Iris pigment epithelial cell (primary cell): ENCODE measurements at places on chromosomes 6 and 20.

DNA sequence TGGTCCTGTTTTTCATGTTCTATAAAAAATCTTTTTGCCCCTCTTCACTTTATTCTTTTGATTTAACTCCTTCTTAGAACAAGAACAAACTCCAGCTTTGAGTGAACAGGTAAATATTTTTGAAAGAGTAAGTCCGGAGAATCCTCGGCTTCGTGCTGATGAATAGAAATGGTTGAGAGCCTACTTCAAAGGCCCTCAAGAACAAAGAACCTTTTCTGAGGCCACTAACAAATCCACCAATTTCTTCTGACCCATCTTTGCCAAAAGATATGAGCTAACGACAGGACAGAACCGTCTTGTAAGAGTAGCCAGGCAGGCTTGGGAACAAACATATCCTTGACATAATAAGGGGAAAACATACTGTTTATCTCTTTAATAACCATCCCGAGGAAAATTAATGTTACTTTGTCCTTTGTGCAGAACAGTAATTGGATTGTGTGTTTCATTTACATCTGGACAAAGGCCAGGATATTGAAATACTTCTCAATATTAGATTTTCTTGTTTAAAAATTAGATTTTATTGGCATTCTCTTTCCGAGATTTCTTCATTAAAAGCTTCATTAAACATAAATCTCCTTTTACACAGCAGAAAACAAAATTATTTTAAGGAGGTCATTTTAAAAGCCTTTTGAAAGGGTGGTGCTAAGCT, 52.9 kb downstream of the NOX3 start:
- DNase-seq, result no peak

GRCh38 chr6:167906899-167907298, 80.2 kb downstream of the AFDN start:
- peak; percentile 27 for DNase-seq

DNA sequence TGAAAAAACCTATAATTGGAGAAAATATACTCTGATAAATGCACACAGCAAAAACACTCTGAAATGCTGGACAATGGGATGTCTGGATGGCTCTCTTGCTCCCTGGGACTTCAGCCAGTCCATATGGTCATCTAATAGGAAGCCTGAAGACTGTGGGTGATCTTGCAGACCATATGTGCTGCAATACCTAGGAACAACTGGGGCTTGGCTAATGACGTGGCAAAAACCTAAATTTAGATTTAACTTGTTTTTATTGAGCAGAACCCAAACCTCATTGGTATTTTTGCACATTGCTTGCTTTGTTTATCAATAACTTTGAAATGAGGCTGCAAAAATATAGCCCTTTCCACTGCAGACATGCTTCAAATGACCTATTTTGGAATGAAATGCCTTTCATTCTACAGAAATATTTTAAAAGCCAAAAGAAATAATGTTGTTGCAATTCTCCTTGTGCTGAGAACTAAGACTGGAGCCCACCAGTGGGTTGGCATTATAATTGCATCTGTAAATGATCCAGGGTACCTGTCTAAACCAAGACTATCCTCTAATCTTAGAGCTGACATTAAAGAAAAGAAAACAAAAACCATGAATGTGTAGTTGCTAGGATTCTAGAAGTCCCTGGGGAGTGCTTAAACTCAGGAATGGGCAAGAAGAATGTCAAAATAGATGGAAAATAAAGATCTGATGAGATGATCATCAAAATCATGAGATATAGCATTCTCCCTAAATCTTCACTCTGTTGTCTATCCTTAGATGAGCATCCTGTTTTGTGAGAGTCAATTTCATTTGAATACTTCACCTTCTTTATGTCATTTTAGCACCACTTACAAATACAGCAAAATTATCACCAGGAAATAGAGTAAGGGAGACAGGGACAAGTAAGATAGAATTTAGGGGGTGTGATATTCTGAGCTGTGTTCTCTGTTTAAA, 152.1 kb upstream of the RIMS1 start:
- no peak for DNase-seq

- DNase-seq, result no peak
These were observed at the start of gene BHLHE23 for GRCh38 chr20:63006540-63007359. Gene BHLHE23 (minus strand): TSS chr20:63006964. CDS start chr20:63006774, 190 bp downstream.

DNA sequence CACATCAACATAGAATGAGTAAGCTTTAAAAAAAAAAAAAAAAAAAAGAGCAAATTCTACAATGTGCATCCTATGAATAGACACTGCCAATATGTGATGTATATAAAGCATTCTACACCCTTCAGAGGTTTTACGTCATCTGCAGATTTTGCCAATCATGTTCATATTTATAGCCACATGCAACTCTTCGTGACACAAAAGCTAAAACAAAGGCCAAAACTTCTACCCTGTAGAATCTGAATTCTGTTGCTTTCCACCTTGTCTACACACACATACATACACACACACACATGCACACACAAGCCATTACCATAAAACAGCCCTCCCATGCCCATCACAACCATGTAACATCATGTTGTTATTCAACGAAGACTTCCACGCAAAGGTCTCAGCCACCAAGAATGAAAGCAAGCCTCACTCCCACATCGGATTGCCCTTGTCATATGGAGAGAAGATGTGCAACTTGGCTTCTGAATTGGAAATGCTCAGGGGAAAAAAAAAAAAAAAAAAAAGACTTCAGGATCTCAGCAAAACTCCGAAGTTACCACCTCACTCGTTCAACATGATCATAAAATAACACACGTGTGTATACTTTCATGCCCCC, 479.4 kb upstream of the JARID2 start:
- no peak for DNase-seq

GRCh38 chr20:63091901-63092659, 85.3 kb upstream of the BHLHE23 start:
- no peak for DNase-seq

DNA sequence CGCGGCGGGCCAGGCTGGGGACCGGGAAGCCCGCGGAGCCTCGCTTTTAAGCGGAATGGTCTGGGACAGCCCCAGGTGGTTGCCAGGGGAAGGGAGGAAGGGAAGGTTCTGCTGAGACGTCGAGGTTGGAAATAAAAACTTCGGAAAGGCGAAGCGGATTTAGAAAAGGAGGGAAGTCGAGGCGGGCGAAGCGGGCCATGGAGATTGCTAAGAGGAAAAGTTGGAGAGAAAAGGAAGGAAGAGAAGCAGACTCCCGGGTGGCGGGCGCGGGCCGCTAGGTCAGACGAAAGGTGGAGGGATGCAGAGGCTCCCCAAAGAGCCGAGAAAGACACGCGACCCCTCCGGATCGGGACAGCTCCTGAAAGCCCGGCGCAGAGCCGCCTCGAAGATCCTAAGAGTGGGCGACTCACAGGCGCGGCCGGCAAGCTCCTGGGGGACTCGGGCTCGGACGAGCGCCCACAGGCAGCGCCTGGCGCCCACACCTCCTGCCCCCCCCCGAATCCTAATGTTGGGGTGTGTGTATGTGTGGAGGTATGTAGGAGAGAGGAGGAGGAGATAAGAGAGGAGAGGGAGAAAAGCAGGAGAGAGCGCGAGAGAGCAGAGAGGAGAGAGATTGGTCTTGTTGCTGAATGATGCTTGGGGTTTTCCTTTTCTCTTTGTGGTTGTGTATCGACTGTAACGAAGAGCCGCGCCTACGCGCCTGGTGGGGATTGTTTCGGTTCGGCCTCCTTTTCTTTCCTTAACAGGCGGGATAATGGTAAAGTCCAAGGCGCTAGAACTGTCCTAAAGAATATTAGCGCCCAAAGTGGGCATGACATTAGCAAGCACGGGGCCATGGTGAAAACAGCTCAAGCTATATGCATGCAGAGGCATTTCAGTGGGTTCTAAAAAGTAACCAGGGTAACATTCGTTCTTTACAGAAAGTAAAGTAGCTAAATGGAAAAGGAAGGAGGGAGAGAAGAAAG, 1.5 kb downstream of the TFAP2B start:
- DNase-seq, result peak; percentile 71

DNA sequence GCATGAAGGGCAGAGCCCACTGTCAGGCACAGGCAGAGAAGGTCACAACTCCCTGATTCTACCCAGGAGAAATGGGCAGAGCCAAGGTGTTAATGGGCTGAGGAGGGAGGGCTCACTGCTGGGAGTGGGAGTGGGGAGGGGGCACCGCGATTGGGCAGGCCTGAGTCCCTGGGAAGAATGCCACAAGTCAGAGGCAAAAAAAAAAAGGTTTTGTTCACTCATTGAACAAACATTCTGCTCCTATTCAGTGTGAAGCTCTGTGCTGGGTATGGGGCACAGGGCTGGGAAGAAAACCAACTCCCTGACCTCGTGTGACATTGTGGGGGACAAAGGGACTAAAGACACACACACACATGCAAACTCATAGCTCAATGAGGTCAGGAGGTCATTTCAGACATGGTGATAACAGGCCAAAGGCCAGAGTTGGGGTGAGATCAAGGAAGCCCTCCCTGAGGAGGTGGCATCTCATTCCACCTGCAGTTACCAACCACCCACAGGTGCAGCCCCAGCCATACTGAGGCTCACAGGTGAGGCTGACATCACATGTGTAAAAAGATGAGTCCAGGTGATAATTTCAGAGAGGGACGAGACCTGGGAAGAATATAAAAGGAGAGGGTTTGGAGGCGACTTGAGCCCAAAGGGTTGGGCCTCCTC, 3.2 kb upstream of the PMEPA1 start:
- no peak for DNase-seq

DNA sequence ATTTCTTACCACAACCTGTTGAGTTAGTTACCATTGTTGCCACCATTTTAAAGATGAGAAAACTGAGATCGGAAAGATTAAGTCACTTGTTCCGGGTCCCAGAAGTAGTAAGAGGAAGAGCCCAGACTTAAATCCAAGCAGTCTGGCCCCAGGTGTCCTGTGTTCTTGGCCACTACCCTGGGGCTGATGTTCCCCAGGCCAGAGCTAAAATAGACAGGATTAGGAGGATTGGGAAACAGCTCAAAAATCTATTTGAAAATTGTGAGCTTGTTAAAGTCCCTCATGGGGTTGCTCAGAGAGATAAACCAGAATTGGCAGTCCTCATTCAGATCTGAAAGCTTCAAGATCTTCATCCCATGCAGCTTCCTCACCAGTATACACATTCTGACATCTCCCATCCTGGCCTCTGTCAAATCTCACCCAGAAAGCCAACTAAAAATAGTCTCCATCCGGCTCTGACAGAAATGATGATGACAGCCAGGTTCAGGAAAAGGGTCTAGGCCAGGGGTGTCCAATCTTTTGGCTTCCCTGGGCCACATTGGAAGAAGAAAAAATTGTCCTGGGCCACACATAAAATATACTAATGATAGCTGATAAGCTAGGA, 62.0 kb downstream of the GFOD1 start:
- DNase-seq, result no peak

- peak; percentile 87 for DNase-seq
These were observed 118.7 kb downstream of the HFE start for GRCh38 chr6:26205625-26206574.

GRCh38 chr6:29071831-29072723, 15.0 kb downstream of the OR2B3 start:
- DNase-seq, result peak; percentile 41

DNA sequence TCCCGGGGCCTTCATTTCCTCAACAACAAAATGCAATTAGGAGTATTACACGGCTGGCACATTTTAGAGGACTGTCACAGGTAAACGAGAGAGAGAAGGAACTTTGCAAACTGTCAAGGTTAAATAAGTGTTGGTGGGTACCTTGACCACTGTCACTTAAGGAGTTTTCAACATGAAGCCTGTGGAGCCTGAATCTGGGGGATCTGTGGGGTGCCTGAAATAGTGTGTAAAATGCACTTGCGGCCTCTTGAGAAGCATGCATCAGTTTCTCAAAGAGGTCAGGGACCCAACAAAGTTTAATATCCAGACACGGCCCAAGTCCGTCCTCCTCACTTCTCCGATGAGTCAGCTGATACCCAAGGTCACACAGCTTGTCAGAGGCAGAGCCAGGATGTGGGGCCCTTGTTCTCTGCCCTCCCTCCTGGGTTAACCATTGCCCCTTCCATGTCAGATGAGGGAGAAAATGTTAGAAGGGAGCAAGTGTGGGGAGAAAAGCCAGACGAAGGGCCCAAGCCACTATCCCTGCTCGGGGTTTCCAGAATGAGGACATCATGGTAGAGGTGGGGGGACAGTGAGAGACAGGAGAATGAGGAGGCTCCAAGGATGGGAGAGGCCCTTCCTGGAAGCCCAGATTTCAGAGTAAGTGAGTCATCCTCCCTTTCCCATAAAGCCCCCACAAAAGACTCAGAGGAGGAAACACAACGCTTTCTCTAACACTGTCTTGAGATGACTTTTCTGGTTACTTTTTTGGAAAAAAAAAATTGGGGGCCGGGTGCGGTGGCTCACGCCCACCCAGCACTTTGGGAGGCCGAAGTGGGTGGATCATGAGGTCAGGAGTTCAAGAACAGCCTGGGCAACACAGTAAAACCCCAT, 42.2 kb downstream of the C6orf132 start:
- peak; percentile 81 for DNase-seq

- DNase-seq, result no peak
These were observed 96.1 kb upstream of the ARMC2 start for GRCh38 chr6:108751851-108752732.

- DNase-seq, result no peak
These were observed 7.7 kb upstream of the PTGIS start for GRCh38 chr20:49575551-49576060.

DNA sequence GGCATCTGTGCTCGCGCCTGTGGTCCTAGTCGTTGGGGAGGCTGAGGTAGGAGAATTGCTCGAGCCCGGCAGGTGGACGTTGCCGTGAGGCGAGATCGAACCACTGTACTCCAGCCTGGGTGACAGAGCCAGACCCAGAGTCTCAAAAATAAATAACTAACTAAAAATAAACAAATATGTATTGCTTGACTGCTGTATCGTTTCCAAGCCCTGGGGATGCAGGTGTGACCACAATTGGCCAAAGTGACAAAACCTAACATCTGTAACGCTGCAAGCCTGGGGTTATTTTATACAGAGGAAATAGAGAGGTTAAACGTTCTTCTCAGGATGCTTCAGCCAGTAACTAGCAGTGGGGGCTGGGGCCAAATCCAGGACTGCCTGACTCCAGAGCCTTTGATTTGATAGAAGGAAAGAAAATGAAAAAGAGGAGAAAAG, 1.9 kb upstream of the SRSF3 start:
- no peak for DNase-seq

DNA sequence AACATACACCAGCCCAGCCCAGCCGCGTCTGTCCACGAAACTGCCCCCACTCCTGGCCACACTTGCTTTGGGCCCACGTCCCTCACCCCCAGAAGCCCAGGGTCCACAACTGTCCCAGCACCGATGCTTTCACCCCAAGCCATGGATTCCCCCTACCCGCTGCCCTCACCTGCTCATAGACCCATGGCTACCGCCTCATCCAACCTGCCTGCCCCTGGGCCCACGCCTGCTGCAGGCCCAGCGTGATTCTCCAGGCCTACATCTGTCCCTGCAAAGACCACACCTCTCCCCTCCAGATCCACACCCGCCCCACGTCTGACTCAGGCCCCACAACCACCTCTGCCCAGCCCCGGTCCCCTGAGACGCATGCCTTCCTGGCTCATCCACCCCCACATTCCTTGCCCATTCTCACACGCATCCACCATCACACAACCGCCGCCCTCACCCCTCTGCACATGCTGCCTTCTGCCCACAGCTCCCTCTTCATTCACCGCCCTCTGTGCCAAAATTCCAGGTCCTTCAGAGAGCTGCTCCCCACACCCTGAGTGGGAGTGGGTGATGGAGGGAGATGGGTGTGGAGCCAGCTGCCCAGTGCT, 86.7 kb downstream of the GRM4 start:
- no peak for DNase-seq
